Neural crest cell (in vitro differentiated cells): ENCODE measurements at places on chromosomes 5 and 9. TPM values are rescaled to one million over a fixed set of nuclear protein-coding genes. Genes with fewer than 3 reads are reported as not detected.

IRX2 gene
- 41.6 and 42.5 TPM in 2 replicates for total RNA-seq

IL13 gene
- not detected in 2 replicates for total RNA-seq

ANKRD18A gene
- 4.8 and 7.6 TPM in 2 replicates for total RNA-seq

WWC1 gene
- total RNA-seq = 13.3 and 13.7 TPM in 2 replicates

PNPLA7 gene
- 1.8 and 2.2 TPM in 2 replicates for total RNA-seq

GPX3 gene
- total RNA-seq = 4.6 and 4.8 TPM in 2 replicates

ZFP2 gene
- total RNA-seq = 2.9 and 3.4 TPM in 2 replicates

OR1Q1 gene
- not detected in 2 replicates for total RNA-seq

EQTN gene
- 0.39 and 0.40 TPM in 2 replicates for total RNA-seq

KCNV2 gene
- total RNA-seq = not detected in 2 replicates

KIF2A gene
- 96.2 and 101 TPM in 2 replicates for total RNA-seq

SCGB3A2 gene
- not detected in 2 replicates for total RNA-seq

ENHO gene
- total RNA-seq = 12.0 and 13.2 TPM in 2 replicates

ARSI gene
- total RNA-seq = 0.25 and 0.51 TPM in 2 replicates

PCDHB3 gene
- 5.4 and 5.7 TPM in 2 replicates for total RNA-seq

SLC38A9 gene
- 23.9 and 25.3 TPM in 2 replicates for total RNA-seq
